Placental pericyte (primary cell): ENCODE measurements at places on chromosomes 7 and 10. TPM values are rescaled to one million over a fixed set of nuclear protein-coding genes. Genes with fewer than 3 reads are reported as not detected.

Gene DHTKD1
- 34.6 and 36.4 TPM in 2 replicates for total RNA-seq

Gene DNAJC2
- total RNA-seq: 21.2 and 25.8 TPM in 2 replicates

Gene BUB3
- total RNA-seq: 144 and 271 TPM in 2 replicates

Gene SORBS1
- total RNA-seq: 0.44 and 1.3 TPM in 2 replicates

Gene SPDYE2B
- not detected in 2 replicates for total RNA-seq

Gene UCMA
- not detected in 2 replicates for total RNA-seq

Gene NODAL
- total RNA-seq: not detected in 2 replicates

Gene ZNF804B
- total RNA-seq: not detected in 2 replicates

Gene GRM3
- not detected in 2 replicates for total RNA-seq

Gene PAX2
- not detected in 2 replicates for total RNA-seq

Gene HIPK2
- total RNA-seq: 18.8 and 22.6 TPM in 2 replicates

Gene FGFR2
- 2.6 TPM in 1 of 2 replicates, not detected in the other for total RNA-seq

Gene GNGT1
- total RNA-seq: not detected in 2 replicates

Gene LRRC18
- total RNA-seq: not detected in 2 replicates

Gene IFIT1B
- total RNA-seq: not detected in 2 replicates

Gene EBLN1
- not detected in 2 replicates for total RNA-seq

Gene TNPO3
- 60.0 and 78.5 TPM in 2 replicates for total RNA-seq

Gene GIMAP7
- total RNA-seq: not detected in 2 replicates

Gene SEMA3D
- 1.3 and 1.6 TPM in 2 replicates for total RNA-seq

Gene INSYN2A
- under 0.01 and 0.14 TPM in 2 replicates for total RNA-seq

Gene ELOVL3
- 0.66 and 0.72 TPM in 2 replicates for total RNA-seq

Gene LIPK
- total RNA-seq: 0.29 TPM in 1 of 2 replicates, not detected in the other

Gene AKR1D1
- total RNA-seq: not detected in 2 replicates

Gene VIM
- 7,892 and 10,700 TPM in 2 replicates for total RNA-seq

Gene SDHAF3
- total RNA-seq: 2.2 and 11.0 TPM in 2 replicates
